Activated CD8-positive, alpha-beta memory T cell treated with anti-CD3 and anti-CD28 coated beads, Interleukin-2, amount 50 U/mL, for 48 hours (primary cell): ENCODE measurements at places on chromosomes 1 and 21.

GRCh38 chr1:10950316-10951172, 61.9 kb upstream of the TARDBP start:
- no peak for DNase-seq

GRCh38 chr1:209367061-209367772, 216.3 kb upstream of the CAMK1G start:
- DNase-seq = no peak

- DNase-seq = no peak
Observed at GRCh38 chr1:933603-933940, 9.8 kb downstream of the SAMD11 start.

GRCh38 chr1:13797397-13797796, 97.4 kb downstream of the PRDM2 start:
- no peak for DNase-seq

GRCh38 chr1:153233448-153233847, 16.1 kb downstream of the PRR9 start:
- DNase-seq = no peak

GRCh38 chr1:27656157-27656893, 15.7 kb downstream of the IFI6 start:
- no peak for DNase-seq

DNA sequence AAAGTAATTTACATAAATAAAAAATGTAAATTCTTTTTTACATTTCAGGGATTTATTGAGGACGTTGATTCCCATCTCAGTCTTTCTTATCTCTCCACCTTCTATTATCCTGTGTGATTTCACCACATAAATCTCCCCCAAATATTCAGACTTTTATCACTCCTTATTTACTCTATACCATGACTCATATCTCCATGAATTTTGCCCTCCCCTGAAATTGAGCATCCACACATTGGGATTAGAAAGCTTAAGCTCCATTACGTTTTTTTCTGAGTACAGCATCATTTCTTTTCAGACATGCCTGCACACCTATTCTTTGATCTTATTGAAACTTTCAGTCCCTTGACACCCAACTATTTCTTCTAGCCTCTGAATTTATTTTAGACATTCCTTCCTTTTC, 111.2 kb downstream of the IFI44 start:
- no peak for DNase-seq

- no peak for DNase-seq
Observed at GRCh38 chr1:167623951-167624350, 6.1 kb upstream of the RCSD1 start.

DNA sequence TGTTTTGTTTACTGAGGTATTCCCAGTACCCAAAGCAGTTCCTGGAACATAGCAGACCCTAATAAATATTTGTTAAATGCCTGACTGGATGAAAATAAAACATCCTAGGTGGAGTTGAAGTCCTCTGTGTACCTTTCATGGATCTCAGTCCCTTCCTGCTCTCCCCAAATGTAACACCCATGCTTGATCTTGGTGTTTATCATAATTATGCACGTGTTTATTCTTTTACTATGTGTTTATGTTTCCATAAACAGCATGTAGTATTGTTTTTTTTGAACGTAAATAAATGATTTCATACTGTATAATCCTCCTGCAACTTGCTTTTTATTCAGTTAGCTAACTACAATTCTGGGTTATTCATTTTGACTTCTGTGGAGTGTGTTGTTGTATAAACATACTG, 4.8 kb downstream of the LACTBL1 start:
- DNase-seq = no peak

GRCh38 chr1:62436039-62436465, 797 bp upstream of the USP1 start:
- peak; percentile 94 for DNase-seq

DNA sequence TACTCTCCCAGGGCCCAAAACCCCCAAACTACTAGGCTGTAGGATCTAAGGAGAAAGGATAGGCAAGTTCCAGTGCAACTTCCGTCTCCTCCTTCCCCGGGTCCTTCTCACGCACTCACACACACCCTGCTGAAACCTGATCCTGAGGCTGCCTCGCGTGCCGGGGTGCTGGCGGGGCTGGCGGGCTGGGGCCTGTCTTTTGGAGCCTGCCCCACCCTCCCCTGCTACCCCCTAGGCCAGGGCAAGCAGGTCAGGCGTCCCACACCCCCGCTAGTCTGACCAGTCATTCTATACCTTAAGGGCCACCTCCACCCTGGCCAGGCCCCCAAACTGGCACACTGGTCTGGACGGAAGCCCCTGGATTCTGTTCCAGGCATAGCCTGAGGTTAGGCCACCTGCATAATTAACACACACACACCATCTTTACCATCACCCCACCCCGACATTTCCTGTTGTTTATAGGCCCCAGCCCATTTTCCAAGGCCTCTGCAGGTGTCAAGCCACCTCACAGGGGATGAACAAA, 48.3 kb upstream of the ARTN start:
- no peak for DNase-seq

GRCh38 chr1:29719253-29719652, 482.9 kb downstream of the PTPRU start:
- DNase-seq = no peak

DNA sequence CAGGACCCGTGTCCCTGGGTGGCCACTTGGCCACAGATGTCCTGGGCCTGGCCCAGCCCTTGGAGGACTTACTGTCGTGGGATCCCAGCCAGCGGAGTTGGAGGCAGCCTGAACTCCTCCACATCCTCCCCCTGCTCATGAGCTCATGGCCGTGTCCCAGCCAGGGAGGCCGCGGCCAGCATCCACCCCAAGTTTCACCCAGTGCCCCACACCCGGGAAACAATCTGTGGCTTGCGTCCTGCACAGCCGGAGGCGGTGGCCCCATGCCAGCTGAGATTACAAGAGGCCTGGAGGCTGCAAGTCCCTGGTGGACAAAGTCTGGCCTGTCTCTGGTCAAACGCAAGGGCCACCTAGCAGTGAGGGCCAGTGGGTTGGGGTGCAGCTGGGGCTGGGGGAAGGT, 27.5 kb upstream of the TMEM52 start:
- no peak for DNase-seq

DNA sequence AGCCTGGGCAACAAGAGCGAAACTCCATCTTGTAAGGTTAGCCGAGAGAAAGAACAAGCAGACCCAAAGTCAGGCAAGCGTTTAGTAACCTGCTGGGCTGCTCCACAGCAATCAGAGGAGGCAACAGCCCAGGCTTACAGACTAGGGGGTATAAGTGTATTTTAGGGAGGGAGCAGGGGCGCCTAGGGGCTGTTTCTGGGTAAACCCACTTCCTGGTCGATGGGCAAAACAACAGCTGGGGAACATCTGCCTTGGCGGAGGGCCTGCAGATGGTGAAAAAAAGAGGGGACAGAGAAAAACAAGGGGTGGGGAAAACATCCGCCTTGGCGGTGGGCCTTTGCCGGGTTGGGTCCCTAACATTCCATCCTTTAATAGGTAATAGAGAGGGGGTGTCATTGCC, 5.2 kb downstream of the TAS1R1 start:
- no peak for DNase-seq

GRCh38 chr1:34166625-34167361, 1.8 kb upstream of the CSMD2 start:
- DNase-seq = no peak

DNA sequence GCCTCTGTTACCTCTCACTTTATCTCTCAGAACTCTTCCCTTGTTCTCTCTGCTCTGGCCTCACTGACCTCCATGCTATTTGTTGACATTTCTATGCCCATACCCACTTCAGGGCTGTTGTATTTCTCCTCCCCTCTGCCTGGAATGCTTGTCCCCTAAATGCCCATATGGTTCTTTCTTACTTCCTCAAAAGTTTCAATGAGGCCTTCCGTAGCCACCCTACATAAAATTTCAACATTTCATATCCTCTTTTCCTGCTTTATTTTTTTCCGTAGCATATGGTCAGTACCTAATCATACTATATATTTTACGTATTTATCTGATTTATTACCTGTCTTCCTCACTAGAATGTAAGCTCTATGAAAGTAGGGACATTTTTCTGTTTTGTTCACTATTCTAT, 47.1 kb upstream of the ZYG11A start:
- DNase-seq = no peak

DNA sequence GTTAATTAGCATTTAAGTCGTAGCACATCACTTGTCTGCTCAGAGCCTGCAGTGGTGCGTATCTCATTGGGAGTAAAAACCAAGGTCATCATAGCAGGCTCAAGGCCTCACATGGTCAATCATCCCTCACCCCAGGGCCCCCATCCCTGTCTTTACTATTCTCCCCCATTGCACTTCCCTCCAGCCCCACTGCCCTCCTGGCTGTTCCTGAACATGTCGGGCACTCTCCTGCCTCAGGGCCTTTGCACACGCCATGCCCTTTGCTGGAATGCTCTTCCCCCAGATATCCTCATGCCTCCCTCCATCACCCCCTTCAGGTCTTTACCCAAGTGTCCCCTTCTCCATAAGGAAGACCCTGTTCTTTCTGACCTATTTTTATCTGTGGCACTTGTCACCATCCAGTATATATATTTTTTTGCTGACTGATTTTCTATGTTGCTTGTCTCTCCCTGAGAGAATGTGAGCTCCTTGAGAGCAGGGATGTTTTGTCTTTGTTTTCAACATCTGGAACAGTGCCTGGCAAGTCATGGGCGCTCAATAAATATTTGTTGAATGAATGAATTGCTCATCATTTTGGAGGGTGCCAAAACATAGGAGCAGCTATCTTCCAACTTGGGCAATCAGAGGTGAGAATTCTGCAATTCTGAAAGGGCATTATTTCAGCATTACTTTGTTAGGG, 74.1 kb upstream of the POU3F1 start:
- no peak for DNase-seq

- no peak for DNase-seq
Observed at GRCh38 chr1:22444856-22445255, 6.8 kb upstream of the ZBTB40 start.
